ENCODE measurements at places on chromosomes 12 and 14.

DNA sequence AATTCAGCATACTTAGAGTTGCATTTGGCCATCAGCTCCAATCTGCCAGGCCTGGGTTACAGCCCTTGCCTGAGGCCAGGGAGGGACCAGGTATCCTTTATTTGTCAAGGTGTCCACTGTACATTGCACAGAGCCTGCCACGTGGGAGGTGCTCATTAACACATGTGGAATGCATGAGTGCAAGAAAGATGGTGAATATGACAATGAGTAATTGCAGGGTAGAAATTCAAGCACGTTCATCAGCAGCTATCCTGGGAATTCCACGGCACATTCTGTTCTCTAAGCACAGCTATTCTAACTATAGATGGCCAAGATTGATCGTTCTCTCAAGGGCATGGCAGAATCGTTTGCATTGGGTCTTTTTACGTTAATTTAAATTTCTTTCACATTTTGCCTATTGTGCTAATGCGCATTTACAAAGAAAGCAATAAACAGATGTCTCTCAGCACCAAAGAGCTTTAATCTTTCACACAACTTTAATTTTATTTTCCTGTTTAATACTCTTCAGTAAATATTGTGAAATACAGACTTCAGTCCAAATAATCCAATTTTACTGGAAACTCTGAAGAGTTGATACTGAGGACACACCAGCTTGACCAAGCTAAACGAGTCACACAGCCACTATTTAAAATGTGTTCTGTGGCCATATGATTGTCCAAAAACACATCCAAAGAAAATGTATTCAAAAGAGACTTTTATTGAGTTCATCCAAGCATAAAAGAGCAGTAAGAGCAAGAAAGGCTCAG, 1025.7 kb upstream of the TMEM132C start:
- no peak for DNase-seq

GRCh38 chr14:63277591-63278183, 41.0 kb downstream of the GPHB5 start:
- DNase-seq = no peak

GRCh38 chr12:92571844-92572543, 130.8 kb upstream of the PLEKHG7 start:
- no peak for DNase-seq

GRCh38 chr12:105337391-105337790, 6.9 kb downstream of the C12orf75 start:
- no peak for DNase-seq

- DNase-seq = no peak
Measured at GRCh38 chr14:72559202-72559601, 334.7 kb downstream of the DPF3 start.

- no peak for DNase-seq
Measured at GRCh38 chr12:19872621-19873540, 433.6 kb downstream of the AEBP2 start.

DNA sequence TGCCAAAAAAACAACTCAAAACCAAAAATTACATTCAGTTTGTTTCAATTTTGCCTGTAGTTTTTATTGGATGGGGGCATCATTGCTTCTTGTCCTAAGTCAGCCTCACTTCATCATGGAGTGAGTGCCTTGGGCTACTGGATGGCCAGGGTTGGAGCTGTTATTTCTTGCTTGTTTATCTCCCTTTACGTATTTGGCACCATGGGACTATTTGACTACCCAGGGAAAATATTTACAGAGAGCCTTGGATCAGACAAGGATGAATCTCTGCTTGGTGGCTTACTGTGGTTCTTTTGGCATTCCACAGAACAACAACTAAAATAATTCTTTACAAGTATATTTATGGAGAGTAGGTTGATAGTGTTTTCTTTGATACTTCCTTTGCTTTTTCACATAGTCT, 160.8 kb upstream of the SEL1L start:
- DNase-seq = no peak

DNA sequence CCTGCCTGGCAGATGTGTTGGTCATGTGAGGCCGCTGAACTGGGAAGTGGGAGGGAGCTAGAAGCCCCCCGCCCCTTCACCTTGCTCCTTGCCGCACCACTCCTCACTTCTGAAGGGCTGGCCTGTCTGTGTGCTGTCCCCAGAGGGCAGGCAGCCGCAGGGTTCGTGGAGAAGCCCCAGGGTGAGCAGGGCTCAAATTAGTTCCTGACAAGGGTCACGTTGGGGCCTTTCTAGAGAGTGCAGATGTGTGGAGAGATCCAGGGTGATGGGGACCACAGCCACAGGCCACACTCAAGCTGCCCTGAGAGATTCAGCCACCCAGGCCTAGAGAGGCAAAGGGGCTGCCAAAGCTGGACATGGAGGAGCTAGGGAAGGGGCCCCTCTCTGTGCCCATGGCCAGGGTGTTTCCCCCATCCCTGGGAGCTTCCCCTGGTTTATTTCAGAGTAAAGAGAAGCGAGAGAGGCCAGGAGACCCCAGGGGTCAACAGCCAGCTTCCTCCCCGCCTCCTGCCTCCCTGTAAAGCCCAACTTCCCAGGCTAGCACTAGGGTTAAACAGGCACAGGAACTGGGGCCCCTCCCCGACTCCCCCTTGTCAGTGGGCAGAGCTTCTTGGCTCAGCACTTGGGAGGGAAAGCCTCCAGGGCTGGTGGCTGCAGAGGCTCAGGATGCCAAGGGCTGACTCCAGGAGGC, 16.2 kb downstream of the SLC25A29 start:
- peak; percentile 55 for DNase-seq

DNA sequence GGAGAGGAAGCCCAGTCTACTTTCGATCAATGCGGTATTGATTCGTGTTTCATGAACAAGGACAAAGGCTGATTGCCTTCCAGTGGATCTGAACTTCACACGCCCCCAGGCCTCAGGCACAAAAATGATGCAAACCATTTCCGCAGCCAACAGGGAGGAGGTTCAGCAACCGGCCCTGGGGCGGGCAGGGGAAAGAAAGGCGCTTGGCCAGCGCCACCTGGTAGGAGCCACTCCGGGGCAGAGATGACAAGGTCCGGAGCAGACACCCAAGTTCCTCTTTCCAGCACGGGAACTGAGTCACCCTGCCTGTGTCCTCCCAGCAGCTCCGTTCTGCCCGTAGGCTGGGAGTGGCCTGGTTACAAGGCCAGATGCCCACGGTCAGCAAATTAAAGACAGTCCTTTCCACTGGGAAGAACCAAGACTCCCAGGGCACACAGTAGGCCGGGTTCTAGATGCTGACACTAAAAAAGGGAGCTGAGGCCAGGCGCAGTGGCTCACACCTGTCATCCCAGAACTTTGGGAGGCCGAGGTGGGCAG, 136.3 kb downstream of the SCARB1 start:
- DNase-seq = no peak

DNA sequence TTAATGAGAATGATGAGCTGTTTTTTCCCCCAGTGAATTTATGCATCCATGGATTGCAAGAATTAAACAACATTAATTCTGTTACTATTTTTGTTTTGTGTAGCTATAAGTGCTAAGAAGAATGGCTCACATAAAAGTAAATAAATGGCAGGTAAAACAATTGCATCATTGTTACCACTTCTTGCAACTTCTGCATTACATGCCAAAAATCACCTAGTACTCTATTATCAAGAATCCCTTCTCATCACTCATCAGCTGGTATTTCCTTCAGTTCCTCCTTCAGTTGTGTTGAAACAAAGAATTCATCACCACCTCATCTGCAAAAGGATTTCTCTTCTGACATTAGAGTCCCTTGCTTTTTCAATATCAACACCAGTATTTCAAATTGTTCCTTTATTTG, 773 bp downstream of the A2M start:
- no peak for DNase-seq

DNA sequence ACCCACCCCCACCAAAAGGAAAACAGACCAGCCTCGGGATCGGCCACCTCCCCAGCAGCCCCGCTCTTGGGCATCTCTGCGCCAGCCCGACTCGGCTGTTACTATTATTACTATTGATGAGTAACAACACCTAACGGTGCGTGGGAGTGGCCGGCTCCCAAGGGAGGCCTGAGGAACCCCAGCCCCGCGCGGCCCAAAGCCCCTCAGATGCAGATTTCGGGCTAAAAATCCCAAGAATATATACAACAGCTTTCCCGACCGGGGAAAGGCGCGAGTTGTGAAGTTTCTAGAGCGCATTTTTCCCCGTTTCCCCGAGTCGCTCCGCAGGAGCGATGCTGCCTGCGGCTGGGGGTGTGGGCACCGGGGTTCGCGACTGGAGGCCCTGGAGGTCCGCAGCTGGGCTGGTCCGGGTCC, 565 bp downstream of the NT5DC3 start:
- peak; percentile 74 for DNase-seq

DNA sequence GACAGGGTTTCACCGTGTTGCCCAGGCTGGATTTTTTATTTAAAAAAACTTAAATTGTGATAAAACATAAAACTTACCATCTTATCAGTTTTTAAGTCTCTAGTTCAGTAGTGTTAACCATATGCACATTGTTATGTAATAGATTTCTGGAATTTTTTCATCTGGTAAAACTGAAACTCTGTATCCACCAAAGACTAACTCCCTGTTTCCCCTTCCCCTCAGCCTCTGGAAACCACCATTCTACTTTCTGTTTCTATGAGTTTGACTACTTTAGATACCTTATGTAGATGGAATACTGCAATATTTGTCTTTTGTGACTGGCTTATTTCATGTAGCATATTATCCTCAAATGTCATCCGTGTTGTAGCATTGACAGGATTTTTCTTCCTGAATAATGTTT, 12.8 kb upstream of the PLEKHG3 start:
- no peak for DNase-seq

DNA sequence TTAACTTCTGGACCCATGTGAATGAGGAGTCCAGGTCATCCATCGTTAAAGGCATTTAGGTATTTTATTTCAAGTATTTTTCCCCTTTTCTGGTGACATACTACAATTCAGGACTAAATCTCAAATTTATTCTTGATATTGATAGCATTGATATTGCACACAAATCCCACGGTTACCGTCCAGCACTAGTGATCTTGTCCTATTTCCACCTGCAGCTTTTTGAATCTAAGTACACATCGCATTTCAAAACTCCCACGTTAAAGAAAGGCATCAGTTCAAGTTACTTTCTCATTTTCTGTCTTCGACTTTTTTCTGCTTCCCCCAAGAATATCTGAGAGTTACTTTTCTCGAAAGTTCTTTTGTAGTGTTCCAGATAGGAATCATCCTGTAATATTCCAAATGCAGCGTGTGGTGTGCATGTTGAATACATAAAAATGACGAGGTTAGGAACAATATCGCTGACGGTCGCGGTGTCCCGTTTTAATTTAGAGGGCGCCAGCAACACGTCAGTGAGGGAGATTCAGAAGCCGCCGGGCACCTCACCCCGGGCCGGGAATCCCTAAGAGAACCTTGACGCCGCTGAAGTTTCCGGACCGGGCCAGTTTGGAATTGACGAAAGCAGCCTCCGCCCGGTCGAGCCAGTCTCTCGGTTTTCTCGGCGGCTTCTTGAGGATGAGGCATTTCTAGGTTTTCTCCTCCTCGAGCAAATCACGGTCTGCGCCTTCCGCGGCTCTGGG, 569 bp upstream of the RGS6 start:
- no peak for DNase-seq
